ENCODE measurements at places on chromosomes 4 and X.

DNA sequence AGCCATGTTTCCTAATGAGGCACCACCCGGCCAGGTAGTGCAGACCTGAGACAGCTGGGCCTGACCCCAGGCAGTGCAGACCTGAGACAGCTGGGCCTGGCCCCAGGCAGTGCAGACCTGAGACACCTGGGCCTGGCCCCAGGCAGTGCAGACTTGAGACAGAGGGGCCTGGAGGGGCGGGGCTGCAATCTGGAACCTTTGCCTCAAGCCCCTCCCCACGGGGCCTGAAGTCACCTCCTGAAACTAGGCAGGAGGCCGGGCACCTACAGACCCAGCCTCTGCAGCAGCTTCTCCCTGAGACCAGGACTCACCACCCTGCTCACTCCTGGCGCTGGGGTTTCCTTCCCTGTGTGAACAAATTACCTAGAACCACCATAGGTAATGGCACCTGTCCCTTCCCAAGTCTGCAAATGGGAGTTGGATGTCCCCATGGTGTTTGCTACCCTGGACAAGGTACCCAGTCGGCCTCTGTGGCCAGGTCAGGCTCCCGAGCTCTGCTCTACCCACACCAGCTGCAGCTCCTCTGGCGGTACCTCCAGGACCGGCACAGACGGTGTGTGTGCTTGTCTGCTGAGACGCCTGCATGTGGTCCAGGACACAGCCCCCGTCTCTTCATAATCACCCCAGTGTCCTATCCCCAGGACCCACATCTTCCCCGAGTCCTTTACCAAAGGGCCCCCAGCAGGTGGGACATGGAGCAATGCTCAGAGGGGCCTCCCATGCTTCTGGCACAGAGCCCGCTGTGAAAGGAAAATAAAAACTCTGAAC lies 53.1 kb upstream of the C4orf50 start:
- no peak for DNase-seq

DNA sequence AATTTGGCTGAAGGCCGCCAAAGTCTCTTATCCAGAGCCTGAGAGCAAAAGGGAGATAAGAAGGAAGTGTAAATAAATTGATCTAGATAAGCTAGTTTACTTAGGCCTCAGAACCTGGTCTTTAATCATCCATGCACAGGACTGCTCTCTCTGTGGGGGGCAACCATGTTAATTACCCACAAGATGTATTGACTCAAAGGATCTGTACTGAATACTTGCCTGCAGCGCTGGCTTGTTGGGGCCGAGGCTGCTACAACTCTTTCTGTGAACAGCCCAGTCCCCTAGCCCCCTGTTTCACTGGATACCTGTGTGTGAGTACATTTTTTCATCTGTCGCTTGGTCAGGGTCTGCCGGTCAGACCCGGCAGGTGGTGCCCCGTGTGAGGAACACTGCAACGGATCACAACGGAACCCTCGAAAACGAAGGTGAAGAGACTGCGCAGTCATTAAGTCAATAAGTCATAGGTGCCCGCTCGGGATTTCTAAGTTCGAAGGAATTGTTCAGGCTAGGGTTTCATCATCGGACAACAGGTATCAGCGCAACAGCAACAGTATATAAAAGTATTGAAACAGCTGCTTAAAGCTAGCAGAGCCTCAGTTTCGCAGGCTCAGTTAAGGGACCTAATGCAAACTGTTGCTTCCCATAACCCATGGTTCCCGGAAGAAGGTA lies 8.3 kb downstream of the MAGEA11 start:
- no peak for DNase-seq

- DNase-seq: no peak
Observed at GRCh38 chr4:7929118-7929951, 10.3 kb downstream of the AFAP1 start.

DNA sequence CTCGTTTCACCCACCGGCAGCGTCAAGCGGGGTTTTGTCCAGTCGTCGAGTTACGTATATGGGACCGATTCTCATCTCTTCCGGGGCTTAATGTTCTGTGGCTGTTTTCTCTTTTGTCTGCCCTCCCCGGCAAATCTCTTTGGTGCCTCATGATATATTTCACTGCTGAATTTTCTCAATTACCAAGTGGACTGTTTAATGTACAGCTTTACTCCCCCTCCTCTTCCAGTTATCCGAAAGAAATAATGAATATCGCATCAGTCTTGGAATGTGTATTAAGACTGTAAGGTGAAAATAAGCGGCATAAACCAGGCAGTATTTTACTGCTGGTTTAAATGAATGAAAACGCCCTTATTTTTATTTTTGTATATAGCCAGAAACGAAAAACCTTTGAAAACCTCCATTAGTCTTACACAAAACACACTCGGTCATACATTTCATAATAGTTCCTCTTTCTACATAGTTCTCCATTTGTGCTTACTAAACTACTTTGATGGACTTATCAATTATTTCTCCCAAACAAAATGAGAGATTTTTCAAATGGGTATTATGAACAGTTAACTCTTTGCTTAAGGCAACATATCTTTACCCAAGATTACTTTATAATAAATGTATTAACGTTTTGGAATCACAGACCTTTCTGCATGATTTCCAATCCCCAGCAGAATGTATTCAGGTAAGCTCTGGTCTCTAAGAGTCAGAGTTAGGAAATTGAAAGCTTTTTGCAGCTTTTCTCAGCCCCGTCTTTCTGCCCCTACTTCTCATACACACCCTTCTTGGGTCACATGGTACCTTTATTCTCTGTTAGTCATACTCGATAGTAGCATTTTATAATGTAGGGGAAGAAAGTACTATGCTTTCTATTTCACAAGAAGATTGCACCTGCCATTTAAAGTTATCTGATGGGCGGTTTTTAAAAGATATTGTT lies 979 bp downstream of the RP2 start:
- DNase-seq: peak; percentile 75

GRCh38 chr4:66840178-66840577 lies 705.1 kb downstream of the CENPC start:
- peak; percentile 5 for DNase-seq

- DNase-seq: no peak
Observed at GRCh38 chr4:188387179-188387791, 248.0 kb downstream of the TRIML1 start.

GRCh38 chr4:106019771-106020170 lies 124.5 kb downstream of the NPNT start:
- DNase-seq: no peak

- no peak for DNase-seq
Observed at GRCh38 chr4:33323393-33323792, 2603.2 kb downstream of the PCDH7 start.

- no peak for DNase-seq
Observed at GRCh38 chr4:166014411-166014810, 141.4 kb downstream of the TLL1 start.

GRCh38 chrX:94051926-94052325 lies 377.9 kb downstream of the FAM133A start:
- DNase-seq: no peak

Measured in OCI-M1 (cell line).